ENCODE measurements at places on chromosomes 3 and 15.

DNA sequence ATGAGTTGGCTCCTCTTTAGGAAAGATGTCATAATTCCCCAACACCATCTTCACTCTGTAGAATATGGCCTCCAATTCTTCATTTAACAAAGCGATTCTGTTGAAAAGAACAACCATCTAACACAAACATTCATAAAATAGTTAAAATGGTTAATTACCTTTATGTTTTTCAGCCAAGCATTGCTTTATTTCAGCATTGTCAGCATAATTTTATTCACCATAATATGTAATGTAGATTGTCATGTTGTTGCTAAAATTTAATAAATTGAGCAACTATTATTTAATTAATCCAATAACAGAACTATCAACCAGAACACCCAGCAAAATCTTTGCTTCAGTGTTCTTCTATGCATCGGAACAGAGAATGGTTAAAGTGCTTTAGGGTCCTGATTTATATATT, 46.2 kb upstream of the EPHA3 start:
- no peak for DNase-seq

GRCh38 chr3:42581709-42582473, at the start of gene SEC22C:
Gene SEC22C (minus strand): TSS chr3:42581967. CDS start chr3:42569046, 12,921 bp downstream.
- peak; percentile 98 for DNase-seq

DNA sequence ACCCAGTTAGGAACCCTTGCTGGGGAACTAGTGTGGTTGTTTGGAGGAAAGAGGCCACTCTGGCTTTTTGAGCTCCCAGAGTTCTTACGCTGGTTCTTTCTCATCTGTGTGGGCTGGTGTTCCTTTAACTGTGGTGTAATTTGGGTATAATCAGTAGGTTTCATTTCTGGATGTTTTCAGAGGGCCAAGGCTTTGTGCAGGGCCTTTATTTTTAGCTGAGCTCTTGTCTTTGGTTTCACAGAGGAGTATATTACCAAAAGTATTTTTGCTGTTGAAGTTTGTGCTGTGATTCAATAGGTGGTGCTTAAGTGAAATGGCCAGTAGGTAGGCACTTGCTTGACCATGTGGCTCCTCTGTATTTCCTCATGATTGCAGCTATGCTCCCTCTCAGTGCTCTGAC, 357.9 kb downstream of the KCNH8 start:
- no peak for DNase-seq

DNA sequence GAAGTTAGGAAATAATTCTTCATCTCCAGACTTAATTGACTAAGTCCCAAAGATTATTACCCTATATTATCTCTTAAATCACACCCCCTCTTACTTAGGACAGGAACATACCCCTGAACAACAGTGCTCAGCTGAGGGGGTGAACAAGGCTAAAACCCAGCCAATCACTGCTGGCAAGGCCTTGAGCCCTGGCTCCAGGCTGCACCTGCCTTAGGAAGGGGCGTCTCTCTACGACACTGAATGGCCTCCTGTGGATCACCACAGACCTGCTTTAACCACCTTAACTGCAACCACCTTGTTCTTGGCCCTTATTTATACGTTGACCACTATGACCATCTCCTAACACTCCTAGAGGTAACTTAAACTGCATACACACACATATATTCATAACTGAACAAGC, 267.4 kb upstream of the THBS1 start:
- no peak for DNase-seq

DNA sequence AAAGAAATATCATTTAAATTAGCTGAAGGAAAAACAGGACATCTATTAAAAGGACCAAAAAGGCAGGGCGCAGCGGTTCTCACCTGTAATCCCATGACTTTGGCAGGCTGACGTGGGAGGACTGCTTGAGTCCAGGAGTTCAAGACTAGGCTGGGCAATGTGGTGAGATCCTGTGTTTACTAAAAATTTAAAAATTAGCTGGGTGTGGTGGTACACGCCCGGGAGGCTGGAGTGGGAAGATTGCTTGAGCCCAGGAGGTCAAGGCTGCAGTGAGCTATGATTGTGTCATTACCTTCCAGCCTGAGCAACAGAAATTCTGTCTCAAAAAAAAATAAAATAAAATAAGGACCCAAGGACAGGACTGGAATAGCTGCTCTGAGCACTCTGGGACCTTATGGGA, 16.2 kb upstream of the HERC1 start:
- no peak for DNase-seq

DNA sequence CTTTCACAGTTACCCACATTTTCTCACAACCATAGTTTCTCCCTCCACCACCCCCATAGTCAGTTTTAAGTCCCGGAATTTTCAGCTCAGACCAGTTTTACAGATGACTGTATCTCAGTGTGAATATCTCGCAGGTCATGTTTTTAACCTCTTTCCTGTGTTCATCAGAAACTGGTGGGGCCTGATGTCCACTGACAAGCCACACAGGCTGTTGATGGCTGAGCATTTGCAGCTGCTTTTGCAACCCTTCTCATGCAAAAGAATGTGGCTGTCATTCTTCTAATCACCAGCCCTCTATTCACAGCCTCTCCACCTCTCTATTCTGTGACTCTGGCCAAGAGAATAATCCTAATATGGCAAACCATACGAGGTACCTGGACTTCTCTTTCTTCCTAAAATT, 8.5 kb downstream of the GYG1 start:
- DNase-seq: no peak

DNA sequence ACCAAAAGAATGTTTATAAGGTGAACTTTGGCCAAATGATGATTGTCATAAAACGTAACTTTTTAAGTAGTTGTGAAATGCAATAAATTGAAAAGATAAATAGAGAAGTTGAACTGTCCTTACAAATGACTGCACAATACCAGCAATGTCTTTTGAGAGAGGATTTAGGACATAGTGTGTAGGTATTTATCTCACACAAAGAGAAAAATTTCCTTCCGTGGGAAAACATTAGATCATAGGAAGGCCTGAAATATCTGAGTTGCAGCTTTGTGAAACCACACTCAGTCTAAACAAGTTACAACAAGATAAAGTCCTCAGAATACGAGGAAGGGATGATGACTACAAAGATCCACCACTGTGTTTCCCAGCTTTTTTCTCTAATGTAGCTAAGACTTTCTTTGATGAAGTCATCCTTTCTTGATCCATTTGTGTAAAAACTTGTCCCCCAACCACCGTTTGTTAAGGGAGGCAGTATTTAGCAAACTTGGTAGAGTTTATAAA, 16.0 kb downstream of the ROBO2 start:
- no peak for DNase-seq

Data from mesendoderm (in vitro differentiated cells).